ENCODE measurements at places on chromosomes 7 and 10.

DNA sequence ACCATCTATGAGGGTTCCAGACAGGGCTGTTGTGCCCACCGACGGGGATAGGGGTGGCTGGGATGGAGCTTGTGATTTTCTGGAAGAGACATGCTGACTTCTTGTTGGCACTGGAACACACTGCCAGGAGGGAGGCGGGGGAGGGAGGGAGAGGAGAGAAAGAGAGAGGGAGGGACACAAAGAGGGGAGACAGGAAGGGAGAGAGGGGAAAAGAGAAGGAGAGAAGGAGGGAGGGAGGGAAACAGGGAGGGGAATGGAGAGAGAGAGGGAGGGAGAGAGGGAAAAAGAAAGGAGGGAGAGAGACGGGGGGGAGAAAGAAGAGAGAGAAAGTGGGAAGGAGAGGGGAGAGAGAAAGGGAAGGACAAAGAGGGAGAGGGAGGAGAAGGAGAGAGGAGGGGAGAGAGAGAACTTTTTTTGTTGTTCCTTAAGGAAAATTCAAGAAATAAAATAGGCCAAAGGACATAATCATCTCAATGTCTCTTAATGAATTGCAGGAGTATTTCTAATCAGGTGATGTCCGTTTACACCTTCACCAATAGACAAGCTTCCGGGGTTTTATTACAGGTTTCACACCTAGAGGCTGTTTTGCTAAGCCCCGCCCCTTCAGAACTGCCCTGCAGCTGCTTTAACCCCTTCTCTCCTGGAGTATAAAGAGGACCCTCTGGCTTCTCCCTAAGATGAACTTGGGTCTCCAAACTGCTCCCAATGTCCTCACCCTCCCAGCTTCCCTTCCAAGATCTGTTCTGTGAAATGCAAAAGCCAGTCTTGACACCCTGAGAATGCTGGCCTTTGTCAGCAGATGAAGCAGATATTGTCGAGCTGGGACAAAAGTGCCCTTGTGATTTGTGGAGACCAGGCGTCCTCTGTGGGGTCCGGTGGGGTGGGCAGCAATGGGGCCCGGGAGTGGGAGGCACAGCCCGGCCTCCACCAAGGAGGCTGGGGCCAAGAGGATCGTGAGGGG is 82.0 kb upstream of the GTF2IRD1 start:
- DNase-seq = no peak

- no peak for DNase-seq
These were observed 37.0 kb upstream of the LRRC17 start for GRCh38 chr7:102875700-102876295.

DNA sequence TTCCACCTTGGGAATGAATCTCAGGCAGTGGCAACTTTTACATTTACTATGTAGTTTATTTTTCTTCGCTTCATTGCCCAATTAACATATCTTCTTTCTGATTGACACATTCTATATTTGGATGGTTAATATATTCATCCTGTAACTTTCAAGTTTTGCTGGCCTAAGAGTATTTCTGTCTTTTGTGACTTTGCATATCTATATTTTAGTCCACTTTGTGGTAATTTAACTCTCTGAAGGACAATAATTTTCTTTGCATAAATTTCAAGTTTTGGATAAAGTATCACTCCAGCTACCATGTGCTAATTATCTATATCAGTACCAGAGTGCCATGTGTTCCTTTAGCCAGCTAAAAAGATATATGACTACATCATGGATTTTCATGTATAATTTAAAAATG is 151.5 kb upstream of the KAT6B start:
- DNase-seq = no peak

DNA sequence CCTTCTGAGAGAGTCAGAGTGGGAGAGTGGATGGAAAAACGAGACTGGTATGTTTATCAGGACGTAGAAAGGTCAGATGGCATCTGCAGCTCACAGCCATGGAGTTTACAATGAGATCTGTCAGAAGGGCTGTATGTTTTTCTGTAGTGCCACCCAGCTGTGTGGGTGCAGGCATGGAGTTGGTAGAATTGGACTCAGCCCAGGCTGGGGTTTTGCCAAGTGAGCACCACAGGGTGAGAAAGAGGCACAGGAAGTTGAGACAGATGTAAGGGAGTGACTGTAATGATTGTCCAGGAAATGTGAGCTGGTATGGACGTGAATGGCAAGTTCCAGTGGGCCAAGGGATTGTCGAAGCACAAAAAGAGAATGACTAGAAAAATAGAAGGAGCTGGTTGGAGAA is 9.1 kb upstream of the ZYX start:
- no peak for DNase-seq

DNA sequence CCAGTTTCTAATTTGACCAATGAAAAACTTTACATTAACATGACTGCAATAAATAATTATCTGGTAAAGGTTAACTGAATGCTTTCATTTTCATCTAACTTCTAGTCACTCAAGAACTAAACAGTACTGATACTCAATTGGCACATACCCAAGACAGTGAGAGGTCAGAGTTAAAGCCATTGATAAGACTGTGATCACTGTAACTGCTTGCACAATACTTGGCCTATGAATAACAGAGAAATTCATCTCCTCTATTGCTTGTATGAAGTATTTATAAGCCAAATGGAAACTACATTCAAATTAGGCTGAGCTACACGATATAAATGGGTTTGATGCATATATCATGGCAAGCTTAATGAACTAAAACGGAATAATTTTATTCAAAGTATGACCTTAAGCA is 43.0 kb downstream of the HERC4 start:
- DNase-seq = no peak

DNA sequence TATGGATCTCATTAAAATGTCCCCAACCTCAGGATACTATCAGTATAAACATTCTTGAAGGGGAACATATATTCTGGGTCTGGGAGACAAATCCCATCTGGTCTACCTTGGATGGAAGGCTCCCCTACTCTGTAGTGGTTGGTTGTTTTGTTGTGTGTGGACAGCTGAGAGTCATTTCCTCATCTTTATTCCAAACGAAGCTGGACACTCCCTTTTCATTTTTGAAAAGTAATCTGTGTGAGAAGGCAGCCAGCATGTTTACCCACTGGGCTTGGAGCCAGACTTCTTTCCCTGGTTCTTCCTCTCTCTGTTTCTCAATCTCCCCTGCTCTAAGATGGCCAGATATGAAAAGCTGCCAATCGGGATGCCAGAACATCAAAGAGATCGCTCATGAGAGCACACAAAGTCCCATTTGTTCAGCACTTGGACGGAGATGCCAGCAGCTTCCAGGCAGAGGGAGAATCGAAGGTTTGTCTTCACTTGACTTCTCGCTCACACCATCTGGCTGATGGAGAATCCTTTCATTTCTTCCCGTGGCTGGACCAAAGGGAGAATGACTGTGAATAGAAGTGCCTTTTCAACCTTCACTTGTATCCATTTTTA is 108.1 kb upstream of the AGR3 start:
- DNase-seq = no peak

GRCh38 chr10:75875740-75876139 is 444.3 kb downstream of the LRMDA start:
- DNase-seq = no peak

DNA sequence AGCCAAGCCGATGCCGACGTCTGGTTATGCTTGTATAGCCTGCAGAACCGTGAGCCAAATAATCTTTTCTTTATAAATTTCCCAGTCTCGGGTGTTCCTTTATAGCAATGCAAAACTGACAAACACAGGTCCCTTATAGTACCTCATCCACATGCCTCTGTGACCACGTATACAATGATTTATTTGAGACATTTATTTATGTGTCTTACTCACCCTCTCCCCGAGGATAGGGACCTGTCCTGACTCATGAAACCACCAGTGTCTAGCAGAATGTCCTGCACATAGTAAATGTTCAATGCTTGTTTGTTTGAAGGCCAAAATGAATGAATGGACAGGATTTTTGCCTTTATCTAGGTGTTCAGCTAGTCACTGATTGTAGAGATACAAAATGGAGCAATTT is 147.9 kb upstream of the FZD8 start:
- no peak for DNase-seq

DNA sequence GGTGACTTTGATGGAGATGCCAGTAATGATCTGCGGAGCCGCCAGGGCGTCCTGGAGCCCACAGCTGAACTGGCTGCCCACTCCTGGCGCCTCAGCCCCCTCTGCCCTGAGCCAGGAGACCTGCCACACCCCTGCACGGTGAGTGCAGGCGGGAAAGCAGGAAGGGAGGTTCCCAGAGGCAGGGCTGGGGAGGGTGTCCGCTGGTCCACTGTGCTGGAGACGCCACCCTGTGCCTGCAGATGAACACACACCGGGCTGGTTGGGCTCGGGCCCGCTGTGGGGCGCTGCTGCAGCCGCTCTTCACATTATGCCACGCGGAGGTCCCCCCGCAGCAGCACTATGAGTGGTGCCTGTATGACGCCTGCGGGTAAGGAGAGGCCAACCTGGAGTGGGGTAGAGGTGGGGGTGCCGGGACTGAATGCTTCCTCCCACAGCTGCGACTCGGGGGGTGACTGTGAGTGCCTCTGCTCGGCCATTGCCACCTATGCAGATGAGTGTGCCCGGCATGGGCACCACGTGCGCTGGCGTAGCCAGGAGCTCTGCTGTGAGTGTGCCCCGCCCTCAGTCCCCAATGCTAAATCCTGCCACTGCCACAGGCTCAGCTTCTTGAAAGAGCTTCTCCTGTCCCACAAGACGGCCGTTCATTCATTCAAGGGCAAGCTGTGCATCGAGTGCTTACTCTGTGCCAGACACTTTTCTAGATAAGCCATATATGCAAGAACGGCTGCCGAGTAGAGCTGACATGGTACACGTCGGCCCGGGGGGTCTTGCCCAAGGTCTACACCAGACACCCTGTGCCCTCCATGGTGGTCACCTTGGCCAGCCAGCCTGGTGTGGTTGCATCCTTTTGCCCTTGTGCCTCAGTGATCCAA is 14.3 kb upstream of the ZNF467 start:
- DNase-seq = peak; percentile 29

DNA sequence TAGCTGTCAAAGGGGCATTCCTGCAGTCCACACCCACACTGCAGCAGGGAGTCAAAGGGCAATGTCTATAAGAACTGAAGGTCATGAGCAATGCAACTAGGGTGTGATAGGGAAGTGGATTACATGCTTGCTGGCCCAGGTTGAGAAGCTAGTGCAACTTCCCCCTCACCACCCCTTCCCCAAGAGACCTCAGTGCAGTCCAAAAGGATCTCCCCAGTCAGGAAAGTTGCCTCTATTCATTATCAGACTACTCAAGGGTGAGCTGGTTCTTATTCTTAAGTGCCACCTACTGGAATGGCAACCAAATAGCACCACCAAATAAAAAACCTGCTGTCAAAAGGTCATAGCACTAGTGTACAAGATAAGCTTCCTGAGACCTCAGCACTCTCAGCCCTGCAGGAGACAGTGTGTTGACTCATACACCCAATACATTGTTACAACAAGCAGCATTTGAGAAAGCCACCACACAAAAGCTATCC is 28.2 kb downstream of the MTERF1 start:
- no peak for DNase-seq

- DNase-seq = no peak
These were observed 33.8 kb downstream of the MKI67 start for GRCh38 chr10:128092454-128092853.

DNA sequence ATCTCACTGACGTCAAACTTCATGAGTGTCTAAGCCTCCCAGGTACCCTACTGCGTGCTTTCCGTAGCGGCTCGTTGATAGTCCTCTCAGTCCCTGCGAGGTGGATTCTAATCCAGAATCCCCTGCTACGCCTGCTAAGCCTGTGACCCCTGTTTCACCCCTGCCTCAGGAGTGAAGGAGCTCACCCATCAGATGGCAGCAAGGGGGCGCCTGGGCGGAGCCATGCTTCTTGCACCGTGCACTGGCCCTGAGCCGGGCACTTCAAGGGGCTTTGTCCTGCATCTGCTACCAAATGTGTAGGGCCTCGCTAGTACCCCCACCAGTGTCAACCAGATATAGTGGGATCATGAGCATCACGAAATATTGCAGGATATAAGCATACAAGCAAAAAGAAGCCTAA is 918 bp upstream of the STRA8 start:
- DNase-seq = no peak

DNA sequence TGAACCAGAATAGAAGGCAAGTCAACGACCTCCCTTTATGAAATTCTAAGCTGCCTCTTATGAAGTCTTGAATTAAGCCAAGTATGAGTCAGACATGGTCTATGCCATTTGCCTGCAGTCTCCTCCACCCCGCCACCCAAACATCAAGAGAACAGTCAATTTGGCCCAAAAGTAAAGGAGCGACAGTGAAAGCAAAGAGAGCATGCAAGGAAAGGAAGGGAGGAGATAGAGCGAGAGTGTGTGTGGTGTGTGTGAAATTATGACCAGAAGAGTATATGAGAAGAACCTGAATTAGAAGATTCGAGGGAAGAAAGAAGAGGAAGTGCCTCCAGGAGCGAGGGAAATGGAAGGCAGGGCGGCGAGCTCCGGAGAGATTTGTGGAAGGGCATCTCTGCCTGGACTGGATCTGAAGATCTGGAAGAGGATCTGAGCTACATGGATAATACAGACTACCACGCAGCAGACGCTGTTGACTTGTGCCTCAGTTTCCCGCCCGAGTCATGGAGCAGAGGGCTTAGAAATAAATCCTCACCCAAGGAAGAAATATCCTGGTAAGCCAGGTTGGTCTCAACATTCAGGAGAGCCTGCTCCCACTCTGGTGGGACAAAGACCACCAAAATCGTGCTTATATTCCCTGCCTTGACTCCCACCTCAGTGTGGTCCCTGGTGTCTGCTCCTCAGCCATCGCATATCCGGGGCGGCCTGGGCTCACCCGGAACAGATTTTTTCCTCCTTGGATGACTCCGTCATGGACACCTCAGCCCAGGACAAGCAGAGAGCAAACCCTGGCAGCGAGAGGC is 459 bp downstream of the ZDHHC6 start:
- DNase-seq = peak; percentile 31

DNA sequence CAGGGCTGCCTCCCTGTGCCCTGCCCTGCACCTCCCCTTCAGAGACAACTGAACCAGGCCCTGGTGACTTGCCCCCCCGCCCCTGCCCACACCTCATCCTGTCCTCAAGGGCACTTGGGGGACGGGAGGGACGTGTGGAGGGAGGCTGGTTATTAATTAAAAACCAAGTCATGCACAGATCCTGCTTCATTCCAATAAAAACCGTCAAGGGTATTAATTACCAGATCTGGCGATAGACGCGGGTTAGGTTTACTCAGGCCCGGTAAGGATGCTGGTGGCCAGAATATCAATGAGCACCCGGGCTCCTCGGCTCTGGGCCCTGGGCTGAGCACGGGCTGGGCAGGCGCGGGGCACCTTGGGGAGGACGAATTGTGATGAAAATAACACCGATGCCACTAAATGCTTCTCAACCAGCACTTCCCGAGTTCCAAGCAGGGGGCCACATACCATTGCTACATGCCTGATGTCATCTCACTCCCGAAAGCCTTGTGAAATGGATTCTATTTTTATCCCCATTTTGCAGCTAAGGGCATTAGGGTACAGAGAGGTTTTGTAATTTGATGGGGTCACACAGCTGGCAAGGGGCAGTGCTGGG is 24.5 kb upstream of the GTF2IRD1 start:
- DNase-seq = no peak

GRCh38 chr7:137411446-137411845 is 67.9 kb upstream of the PTN start:
- no peak for DNase-seq

GRCh38 chr7:86768967-86769760 is 125.5 kb downstream of the GRM3 start:
- DNase-seq = no peak

- no peak for DNase-seq
These were observed 279.5 kb upstream of the AUTS2 start for GRCh38 chr7:69318794-69319193.

All from natural killer cell (primary cell).